ENCODE measurements at places on chromosomes 2 and 18. TPM values are rescaled to one million over a fixed set of nuclear protein-coding genes. Genes with fewer than 3 reads are reported as not detected.

Gene GREB1L
- 8.8 TPM for total RNA-seq

Gene REG3A
- total RNA-seq = not detected

Gene ZSWIM2
- 0.16 TPM for total RNA-seq

Gene HRH4
- 0.13 TPM for total RNA-seq

Gene RBM43
- 4.8 TPM for total RNA-seq

Gene DSG1
- total RNA-seq = not detected

Gene OSR1
- 2.5 TPM for total RNA-seq

Gene ALPG
- not detected for total RNA-seq

Gene GAL3ST2
- total RNA-seq = 0.47 TPM

Gene NHEJ1
- total RNA-seq = 13.6 TPM

Gene ALK
- 0.27 TPM for total RNA-seq

Gene TUBB8B
- not detected for total RNA-seq

Gene DLGAP1
- total RNA-seq = 0.75 TPM

Gene CERKL
- total RNA-seq = not detected

Gene POTEJ
- not detected for total RNA-seq

Gene COL6A3
- 9.1 TPM for total RNA-seq

Gene DUSP19
- 5.3 TPM for total RNA-seq

Gene PRSS56
- total RNA-seq = 2.5 TPM

Gene PCARE
- 0.32 TPM for total RNA-seq

Gene AKAIN1
- not detected for total RNA-seq

Gene BZW1
- total RNA-seq = 222 TPM

Gene IFIH1
- total RNA-seq = 5.1 TPM

Gene SPTBN1
- 308 TPM for total RNA-seq

Gene CPO
- total RNA-seq = not detected

Gene SLC35F5
- 125 TPM for total RNA-seq

Gene MOGAT1
- total RNA-seq = not detected

Gene ADNP2
- 9.8 TPM for total RNA-seq

Gene COL4A3
- 0.08 TPM for total RNA-seq

Gene PSMA8
- total RNA-seq = not detected

Gene IL1RL2
- not detected for total RNA-seq

Gene STPG4
- not detected for total RNA-seq

Gene GKN2
- not detected for total RNA-seq

Gene NRP2
- total RNA-seq = 3.9 TPM

Gene RTP5
- total RNA-seq = 0.08 TPM

Gene PER2
- total RNA-seq = 3.1 TPM

Gene PARD3B
- total RNA-seq = 9.7 TPM

Gene TEKT4
- total RNA-seq = not detected

Gene BOLL
- total RNA-seq = 0.16 TPM

Gene CFAP65
- 0.05 TPM for total RNA-seq

Gene CCDC141
- 32.4 TPM for total RNA-seq

Gene CD207
- 0.26 TPM for total RNA-seq

Gene OR6B3
- not detected for total RNA-seq

Gene LYPD6
- 2.4 TPM for total RNA-seq

Gene SKOR2
- not detected for total RNA-seq

Gene OXER1
- 0.32 TPM for total RNA-seq

Gene CNTNAP5
- total RNA-seq = not detected

Gene FAM228A
- not detected for total RNA-seq

Gene FSHR
- 0.19 TPM for total RNA-seq

Gene LDLRAD4
- 1.7 TPM for total RNA-seq
